ENCODE measurements at places on chromosomes 2 and 18.

DNA sequence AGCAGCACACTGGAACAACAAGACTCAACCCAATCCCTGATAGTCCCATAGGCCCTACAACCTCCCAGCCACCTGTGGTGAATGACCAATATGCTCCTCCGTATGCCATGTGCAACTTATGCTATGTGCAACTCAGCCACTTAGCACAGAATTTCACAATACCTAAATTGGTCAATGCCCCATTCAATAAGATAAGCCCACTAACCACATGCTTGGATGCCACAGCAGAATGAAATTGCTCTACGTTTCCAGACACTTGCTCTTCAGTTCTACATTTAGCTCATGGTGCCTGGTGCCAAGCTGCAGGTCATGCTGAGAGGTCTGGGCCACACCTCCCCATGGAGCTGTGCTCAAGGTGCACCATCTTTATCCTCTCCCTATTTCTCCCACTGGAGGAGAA is 159.8 kb downstream of the EN1 start:
- DNase-seq, result no peak

DNA sequence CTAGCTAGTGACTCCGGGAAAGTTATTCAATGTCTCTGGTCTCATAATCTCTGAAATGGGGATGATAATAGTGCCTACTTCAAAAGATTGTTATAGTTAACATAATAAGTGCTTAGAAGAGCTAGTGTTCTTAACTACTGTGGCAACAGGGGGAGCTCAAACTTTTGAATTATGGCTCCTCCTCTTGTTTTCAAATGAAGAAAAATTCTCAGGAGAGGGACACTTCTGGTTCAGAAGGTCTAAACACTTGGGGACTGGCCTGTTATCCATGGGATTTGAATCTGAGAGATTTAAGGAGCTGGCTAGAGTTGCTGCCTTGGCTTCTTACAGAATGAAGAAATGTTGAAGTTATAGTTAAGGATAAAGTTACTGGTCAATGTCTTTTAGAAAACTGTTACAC is 92.2 kb upstream of the ITGB6 start:
- no peak for DNase-seq

GRCh38 chr2:189552334-189552990 is 28.1 kb downstream of the SLC40A1 start:
- no peak for DNase-seq

DNA sequence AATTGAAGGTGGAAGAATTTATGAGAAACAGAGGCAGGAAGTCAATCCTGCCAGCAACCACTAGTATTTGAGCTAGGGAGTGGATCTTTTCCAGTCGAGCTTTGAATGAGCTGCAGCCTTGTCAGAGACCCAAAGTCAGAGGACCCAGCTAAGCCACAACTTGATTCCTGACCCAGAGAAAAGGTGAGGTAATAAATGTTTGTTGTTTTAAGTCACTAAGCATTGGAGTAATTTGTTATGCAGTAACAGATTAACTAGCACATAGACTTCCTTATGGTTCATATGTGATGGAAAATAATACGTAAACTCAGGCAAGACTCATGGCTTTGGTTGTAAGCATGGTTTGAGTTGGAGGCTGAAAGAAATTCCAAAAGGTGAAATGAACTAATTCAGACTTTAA is 21.6 kb downstream of the EFEMP1 start:
- DNase-seq, result no peak

DNA sequence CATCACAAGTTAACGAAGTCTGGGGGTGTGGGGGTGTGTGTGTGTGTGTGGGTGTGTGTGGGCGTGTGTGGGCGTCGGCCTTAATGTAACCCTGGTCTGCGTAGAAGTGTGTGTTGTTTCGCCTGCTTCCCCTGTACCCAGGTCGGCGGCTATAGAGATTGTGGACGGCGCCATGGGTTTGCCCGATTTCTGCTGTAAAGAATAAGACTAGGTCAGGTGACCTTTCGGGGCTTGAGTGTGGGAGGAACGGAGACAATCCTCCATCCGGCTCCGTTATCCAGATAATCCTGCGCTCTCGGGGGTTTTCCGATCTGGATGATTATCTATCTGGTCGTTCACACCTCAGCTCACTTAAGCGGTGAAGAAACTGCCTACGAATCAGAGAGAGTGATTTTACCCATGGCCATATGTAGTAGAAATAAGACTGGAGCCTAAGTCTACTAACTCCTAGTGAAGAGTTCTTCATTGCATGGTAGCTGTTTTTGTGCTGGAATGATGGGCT is 543 bp downstream of the HADHB start:
- DNase-seq, result peak; percentile 21

- no peak for DNase-seq
These were observed 79.0 kb downstream of the EDAR start for GRCh38 chr2:108910011-108910431.

- DNase-seq, result no peak
These were observed 41.4 kb upstream of the TCF7L1 start for GRCh38 chr2:85091838-85092237.

- DNase-seq, result no peak
These were observed 5.7 kb downstream of the CKAP2L start for GRCh38 chr2:112758711-112759110.

GRCh38 chr2:240395896-240396622 is 39.4 kb upstream of the GPC1 start:
- DNase-seq, result no peak

GRCh38 chr2:32887125-32887524 is 59.6 kb upstream of the LTBP1 start:
- no peak for DNase-seq

- no peak for DNase-seq
These were observed 96.2 kb downstream of the TANC1 start for GRCh38 chr2:159064446-159065301.

GRCh38 chr2:72950558-72951255 is 33.4 kb downstream of the EMX1 start:
- DNase-seq, result no peak

DNA sequence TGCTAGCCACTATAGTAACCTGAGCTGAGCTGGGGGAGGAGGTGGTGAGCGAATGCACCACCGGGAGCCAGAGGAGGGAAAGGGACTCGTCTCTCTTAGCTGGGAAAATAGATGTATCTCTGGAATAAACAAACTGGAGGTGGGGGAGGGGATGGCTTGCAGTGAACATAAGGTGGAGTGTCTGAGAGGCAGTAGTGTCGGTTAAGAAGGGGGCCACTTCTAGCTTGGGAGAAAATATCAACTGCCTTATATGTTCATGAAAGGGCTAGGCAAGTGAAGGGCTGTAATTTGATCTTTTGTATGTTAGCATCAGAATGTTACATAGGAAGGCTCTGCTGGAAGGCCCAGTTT is 2.2 kb downstream of the SETBP1 start:
- no peak for DNase-seq

GRCh38 chr2:19799881-19800780 is 101.7 kb downstream of the TTC32 start:
- DNase-seq, result no peak

DNA sequence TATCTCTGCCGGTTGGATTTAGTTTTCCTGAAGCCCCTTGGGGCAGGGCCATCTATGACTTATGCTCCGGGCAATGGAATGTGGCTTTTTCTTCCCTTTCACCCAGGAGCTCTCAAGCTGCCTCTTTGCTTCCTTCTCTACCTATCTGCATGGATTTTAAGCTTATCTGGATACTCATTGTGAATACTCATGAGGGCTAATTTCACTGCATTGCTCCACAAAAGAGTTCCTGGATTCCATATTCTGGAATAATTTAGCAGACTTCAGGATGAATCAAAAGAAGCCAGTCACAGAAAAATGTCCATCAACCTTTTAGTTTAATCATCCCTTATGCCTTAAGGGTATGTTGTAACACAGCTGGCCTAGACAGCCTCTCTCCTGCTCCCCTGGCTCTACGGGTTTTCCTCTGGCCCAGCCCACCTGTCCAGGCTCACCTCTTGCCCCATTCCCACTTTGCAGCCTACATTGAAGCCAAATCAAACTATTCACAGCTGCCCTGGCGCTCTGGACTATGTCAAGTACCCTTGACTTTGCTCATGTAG is 122.8 kb upstream of the RMDN2 start:
- DNase-seq, result no peak

GRCh38 chr18:23142251-23142929 is 7.1 kb downstream of the CABLES1 start:
- no peak for DNase-seq

GRCh38 chr18:57427429-57428201 is 7.6 kb upstream of the ONECUT2 start:
- no peak for DNase-seq

- DNase-seq, result no peak
These were observed 17.2 kb upstream of the PRLH start for GRCh38 chr2:237549216-237549615.

DNA sequence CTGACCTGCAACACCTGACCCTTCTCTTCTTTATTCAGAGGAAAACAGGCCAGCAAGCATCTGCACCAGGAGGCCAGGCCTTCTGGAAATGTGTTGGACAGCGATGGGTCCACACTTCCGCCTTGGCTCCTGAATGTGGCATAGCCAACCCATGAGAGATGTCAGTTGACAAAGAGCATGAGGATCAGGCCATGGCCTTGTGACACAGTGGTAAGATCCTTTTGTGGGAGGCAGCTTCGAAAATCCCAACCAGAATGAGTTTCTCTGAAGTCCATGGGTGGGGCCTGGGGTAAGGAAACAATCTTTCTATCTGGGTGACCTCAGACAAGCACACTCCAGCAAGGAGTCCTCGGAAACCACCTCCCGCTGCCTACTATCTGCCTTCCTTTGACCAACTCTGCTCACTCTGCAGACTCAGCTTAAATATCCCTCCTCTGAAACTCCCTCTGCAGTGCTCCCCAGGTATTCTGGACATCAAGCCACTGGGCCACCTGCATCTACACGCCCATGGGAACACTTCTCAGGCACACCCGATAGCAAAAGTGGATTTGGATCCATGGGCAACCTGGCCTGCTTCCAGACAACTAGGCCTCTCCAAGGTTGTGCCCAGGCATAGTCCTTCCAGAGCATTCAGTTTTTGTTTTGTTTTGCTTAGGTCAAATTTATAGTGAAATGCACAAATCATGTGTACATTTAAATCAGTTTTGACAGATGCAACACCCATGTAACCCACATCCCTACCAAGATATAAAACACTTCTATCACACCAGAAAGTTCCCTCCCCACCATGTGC is 3.6 kb upstream of the SH2D6 start:
- DNase-seq, result no peak

DNA sequence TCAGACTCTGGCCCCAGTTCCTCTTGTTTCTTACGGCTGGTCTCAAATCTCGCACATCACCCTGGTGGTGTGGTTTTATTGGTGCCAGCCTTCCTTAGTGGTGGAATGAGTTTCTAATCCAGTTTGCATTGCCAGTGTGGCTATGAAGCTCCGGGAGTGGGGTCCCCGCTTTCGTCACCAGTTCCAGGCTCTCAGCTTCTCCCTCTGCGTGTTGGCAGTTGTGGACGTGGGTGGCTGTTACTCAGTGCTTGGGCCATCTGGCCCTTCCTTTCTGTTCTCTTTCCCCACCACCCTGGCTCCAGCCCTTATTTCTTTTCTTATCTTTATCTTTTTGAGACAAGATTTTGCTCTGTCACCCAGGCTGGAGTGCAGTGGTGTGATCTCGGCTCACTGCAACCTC is 30.1 kb downstream of the EFR3B start:
- DNase-seq, result no peak

- no peak for DNase-seq
These were observed 129.4 kb upstream of the CXCR4 start for GRCh38 chr2:136247204-136247950.

DNA sequence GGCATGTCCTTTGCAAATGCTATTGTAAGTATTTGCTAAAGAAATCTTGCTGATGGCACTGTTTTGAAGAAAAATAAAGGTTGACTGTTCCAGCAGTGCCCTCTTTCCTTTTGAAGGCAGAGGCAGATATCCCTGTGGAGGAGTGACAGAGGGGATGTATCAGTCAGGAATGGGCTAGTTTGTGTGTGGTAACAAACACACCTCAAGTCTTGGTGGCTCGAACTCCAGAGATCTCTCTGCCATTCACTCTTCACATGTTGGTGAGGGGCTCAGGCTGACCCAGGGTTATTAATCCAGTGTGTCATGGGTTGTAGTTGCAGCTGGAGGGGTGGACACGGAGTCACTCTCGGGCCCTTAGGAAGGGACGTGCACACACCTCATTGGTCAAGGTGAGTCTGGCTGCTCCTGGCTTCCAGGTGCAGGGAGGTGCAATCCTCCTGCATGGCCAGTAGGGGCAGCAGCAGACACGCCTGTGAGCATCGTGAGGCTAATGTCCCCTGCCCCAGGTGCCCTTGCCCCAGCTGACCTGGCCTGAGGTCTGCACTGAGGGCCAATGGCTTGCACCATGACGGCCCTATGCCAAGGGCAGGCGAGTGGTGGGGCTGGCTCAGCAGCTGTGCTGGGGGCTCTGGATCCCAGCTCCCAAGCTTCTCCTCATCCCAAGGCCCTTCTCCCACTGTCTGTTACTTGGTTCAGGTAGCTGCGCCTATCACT is 146.5 kb downstream of the ASB1 start:
- DNase-seq, result no peak

DNA sequence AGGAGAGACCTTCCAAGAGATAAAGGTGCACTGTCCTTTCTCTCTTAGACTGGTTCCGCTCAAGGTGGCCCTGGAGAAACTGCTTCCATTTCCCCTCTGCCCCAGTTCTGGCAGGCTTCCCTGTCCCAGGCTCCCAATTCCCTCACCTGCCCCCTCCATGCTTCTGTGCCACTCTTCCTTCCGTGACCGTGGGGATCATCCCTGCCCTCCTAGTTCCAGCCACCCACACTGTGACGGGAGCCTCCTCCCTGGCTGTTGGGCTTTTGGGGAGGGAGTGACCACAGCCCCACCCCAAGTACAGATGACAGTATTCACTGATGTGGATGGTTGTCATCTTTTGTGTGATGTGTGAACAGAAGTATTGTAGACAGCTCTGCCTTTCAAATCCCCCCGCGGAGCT is 2.8 kb downstream of the IMPA2 start:
- DNase-seq, result no peak

- peak; percentile 11 for DNase-seq
These were observed 15.1 kb upstream of the NMUR1 start for GRCh38 chr2:231545105-231545902.

DNA sequence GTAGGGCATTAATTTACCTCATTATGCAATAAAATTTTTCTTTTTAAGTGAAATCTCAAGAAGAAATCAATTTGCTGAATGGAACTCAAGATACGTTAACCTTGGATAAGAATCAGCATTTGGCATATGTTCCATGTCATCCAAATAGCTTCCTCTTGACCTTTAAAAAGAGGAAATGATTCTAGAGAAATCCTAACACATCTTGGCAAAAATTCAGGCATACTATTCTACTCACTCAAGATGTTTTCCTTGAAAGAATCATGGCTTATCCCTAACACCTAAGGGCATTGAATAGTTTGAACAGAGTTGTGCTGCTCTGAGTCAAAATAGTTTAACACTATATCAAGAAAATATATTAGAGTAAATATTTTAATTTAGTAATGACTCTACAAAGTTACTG is 678.0 kb downstream of the EPHA4 start:
- no peak for DNase-seq

DNA sequence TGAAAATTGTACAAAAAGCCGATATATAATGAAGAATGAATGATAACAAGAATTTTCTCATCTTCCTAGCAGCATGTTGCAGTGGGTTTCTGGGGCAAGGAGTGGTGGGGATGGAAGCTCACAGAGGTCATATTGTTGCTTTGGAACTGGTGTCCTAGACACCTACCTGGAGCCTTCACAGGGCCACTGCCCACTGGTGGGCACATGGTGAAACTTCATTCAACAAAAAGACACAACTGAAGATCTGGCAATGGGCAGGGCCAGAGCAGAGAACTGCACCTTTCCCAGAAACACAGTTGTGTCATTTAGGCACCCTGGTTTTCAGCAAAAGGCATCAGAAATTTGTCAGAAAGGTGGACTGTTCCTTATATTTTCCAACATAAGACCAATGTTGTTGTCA is 115.3 kb downstream of the FHOD3 start:
- DNase-seq, result no peak
